ENCODE measurements at places on chromosomes 1 and 21.

DNA sequence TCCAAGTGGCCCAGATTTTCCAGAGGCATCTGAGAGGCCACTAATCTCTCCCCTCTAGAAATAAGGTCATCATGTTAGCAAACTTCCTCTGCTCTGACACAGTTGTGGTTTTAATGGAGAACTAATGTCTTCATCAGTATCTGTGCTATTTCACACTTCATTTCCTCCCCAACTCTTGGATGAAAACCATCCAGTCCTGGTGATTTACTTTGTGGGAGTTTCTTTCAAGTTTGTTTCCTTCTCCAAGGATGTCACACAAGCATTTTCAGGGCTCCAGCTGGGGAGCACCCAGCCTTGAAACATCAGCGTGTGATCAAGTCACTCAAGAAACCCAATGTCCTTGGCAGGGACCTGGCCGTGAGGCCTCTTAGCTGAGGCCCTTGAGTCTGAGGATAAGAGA is 38.8 kb downstream of the TBX15 start:
- no peak for DNase-seq

DNA sequence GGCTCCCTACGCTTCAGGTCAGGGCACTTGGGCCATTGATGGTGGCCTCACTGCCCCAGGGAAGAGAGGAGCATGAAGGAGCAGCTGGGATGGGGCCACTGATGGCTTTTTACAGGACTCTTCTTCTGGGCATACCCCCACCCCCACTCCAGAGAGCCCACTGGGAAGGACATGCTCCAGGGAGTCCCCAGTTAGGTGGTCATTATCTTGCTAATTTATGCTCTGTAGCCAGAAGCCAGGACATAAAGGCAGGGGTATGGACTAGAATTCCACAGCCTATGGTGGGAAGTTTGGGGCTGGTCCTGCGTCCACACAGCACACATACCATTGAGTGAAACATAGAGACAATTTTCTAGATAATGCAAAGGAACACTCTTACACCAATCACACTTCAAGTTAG is 8.8 kb upstream of the GRIK3 start:
- no peak for DNase-seq

DNA sequence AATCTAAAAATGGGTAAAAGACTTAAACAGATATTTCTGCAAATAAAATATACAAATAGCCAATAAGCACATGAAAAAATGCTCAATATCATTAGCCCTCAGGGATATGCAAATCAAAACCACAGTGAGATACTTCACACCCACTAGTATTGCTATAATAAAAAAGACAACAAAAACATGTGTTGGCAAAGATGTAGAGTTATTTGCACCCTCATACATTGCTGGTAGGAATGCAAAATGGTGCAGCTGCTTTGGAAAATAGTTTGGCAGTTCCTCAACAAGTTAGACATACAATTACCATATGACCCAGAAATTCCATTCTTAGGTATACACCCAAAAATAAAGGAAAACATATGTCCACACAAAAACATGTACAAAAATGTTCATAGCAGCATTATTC is 30.2 kb downstream of the ZZZ3 start:
- no peak for DNase-seq

DNA sequence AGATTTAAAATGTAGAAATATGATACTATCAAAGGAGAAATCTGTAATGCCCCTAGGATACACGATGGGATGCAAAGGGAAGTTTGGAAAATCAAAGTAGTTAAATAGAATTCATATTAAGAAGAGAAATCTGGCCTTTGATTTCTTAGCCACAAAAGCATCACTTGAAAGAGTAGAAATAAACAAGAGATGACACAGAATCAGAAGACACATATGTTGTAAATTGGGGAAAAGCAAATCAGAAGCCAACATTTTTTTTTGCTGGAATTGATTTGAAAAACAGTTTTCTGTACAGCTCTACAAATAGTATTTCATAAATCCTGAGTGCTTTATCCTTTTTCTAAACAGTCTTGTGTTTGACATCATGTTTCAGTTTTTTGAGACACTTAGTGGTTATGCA is 12.4 kb upstream of the TNFSF18 start:
- no peak for DNase-seq

- no peak for DNase-seq
These were observed 36.9 kb downstream of the SLC2A1 start for GRCh38 chr1:42921769-42922168.

DNA sequence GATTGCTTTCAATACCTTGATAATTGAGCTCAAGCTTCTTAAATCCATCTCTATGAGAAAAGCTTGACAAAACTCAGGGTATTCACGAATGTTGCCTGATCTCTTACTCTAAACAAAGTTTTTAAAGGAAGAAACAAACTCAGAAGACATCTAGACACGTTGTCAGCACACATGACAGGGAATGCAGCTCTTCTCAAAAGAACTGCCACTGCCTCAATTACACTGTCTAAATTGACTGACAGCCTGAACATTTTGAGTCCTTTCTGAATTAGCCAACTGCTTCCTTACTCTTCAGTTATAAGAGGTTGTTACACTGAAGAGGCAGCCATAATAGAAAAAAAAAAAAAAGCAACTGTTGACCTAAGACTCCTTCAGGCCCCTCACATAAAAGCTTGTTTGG is 1646.7 kb upstream of the B3GALT2 start:
- no peak for DNase-seq

DNA sequence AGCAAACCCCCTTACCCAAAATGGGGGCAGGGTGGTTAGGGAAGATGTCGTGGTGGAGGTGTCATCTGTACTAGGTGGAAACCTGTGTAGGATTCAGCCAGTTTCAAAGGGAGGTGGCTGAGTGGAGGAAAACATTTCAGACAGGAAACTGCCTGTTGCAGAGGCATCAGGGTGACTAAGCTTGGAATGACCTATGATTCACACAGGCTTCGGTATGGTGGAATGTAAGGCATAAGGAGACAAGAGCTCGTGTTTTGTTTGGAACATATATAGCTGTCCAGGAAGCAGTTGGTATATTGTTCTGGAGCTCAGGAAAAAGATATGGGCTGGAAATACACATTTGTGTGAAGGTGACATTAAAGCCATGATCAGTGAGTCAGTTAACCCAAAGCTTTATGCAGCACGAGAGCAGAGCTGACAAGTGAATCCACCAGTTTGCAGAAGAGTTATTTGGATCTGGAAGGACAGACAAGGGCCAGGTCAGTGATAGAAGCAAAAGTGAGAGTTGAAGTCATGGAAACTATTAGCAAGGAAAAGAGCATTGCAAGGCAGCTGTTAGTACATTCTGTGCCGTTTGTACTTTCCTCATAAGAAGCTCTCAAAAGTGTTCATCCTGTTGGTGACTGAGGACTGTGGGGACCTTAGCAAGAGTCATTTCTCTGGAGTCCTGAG is 12.2 kb downstream of the UTP25 start:
- DNase-seq: no peak

DNA sequence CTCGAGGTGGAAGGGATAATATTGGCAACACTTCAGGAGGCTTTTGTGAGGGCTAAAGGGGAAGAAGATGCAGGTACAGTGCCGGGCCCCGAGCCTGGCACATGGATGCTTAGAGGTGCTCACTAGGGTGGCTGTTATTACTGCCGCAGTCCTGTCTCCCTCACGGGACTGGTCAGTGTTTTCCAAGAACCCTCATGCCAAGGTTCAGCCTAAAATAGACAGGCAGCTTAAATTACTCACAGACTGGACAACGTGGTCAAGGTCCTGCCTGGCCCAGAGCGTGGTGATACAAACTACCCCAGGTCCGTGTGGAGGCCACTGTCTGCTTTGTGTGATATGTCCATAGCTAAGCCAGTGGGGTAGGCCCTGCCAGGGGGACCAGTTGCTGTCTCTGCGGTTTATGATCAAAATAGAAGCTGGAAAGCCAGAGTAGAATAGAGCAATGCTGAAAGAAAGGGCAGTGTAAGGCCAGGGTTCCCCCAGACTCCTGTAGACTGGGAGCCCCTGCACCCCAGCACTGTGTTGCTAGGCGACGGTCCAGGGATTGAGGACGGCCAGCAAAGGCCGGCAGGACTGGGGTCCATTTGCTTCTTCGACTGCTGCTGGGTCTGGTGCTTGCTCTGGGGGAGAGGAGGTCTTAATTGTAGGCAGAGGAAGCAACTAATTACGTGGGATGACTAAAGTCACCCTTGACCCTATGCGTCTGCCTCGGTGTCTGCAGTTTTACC is 36.1 kb downstream of the ELAPOR1 start:
- DNase-seq: no peak

- no peak for DNase-seq
These were observed 33.7 kb downstream of the PSEN2 start for GRCh38 chr1:226903819-226904716.

GRCh38 chr1:204714861-204715511 is 29.4 kb upstream of the LRRN2 start:
- DNase-seq: no peak

DNA sequence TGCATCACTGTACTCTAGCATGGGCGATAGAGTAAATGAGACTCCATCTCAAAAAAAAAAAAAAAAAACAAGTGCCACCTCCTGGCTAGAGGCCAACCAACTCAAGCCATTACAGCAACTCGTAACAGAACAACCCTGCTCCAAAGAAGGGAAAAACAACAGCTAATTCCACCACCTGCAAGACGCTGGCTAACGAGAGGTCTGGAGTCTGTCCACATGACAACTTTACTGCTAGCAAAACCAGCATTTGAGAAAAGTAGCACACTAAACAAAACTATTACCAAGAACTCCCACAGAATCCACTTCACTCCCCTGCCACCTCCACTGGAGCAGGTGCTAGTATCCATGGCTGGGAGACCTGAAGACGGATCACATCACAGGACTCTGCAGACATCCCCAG is 24.1 kb upstream of the EGLN1 start:
- no peak for DNase-seq

DNA sequence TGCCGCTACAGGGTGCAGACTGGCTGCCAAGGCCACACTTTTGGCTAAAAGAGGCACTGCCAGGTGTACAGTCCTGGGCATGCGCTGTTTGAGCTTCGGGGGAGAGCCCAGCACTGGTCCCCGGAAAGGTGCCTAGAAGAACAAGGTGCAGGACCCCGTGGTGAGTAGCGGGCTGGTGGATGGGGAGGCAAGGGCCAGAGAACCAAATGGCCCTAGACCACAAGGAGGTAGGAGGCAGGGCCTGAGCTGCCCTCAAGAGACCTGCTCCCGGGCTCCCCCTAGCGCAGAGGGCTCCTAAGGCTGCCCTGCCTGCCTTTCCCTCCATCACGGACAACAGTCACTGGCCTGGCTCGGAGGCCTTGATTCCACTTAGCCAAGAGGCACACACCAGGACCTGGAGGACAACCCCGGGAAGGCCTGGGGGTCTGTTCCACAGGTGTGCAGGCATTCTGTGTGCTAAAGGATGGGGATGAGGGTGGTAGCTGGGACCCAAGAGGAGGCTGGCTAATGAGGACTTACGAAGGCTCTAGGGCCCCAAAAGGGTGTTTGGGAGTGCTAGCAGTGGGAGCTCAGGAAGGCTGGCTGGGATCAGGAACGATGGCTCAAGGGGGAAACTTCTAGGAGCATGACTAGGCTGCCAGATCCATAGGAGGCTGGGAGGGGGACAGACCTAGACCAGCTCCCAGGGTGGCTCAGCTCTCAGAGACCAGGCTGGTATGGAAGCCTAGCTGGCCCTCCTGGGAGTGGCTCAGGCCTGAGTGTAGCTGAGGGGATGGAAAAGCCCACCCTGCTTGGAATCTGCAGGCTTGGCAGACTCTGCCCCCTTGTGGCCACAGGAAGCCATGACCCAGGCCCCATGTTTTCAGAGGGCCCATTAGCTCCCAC is 742 bp downstream of the ARTN start:
- no peak for DNase-seq

- DNase-seq: no peak
These were observed 4.4 kb upstream of the HNRNPU start for GRCh38 chr1:244868484-244869363.

- no peak for DNase-seq
These were observed 31.0 kb upstream of the POU3F1 start for GRCh38 chr1:38077523-38078147.

DNA sequence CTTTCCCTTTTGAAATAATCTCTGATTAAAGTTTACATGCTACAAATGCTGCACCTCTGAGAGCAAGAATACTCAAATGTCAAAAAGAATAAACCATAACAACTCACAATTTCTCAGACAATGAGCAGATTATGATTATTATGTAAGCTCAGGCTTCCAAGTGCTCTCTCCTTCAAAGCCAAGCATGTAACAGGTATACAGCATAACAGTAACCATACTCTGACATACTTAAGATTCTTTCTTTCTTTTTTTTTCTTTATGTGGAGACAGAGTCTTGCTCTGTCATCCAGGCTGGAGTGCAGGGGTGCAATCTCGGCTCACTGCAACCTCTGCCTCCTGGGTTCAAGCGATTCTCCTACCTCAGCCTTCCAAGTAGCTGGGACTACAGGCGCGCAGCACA is 155.4 kb downstream of the EIF4G3 start:
- no peak for DNase-seq

DNA sequence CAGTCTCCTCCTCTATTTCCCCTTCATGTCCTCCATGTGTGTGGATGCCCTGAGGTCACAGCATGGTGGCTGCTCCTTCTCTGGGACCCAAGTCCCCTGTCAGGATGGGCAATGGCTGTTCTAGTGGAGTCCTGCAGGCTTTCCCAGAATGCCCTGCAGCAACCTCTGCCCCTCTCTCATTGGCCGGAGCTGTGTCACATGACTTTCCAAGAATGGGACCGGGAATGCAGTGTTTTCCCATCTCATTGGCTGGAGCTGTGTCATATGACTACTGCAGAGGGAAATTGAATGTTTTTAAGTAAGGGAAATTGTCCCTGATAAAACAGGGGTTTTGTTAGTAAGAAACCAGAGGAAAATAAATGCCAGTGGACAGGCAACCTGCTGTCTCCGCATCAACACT is 365.9 kb downstream of the PTPRU start:
- no peak for DNase-seq

DNA sequence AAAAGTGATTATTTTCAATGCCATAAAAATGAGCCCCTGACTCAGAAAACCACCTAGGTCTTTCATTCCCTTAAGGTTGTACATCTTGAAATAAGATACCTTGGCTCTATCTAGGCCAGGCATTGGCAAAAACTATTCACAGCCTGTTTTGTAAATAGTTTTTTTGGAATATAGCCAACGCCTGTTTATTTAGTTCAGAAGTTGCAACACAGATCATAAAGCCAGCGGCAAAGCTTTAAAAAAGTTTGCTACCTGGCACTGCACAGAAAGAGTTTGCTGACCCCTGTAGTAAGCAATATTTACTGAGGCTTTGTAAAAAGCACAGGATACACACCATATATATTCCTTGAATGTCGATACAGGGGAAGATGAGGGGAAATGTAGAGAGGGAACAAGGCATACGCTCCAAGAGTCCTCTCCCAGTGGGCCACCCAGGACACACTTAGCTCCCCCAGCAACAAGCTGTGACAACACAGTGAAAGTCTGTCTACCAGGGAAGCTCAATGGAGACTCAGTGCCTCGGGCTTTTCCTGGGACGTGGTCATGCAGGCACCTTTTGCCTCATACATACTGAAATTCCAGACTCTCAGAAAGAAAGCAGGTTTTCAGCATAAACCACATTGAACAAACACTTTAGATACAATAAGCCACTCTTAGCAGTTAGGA is 20.5 kb downstream of the TARBP1 start:
- no peak for DNase-seq
